NCI-H2029 (cell line): ENCODE measurements at places on chromosomes 3 and 15.

GRCh38 chr3:156665291-156665690, 9.1 kb upstream of the TIPARP start:
- DNase-seq, result no peak

GRCh38 chr3:58403513-58404109, 30.0 kb downstream of the PDHB start:
- no peak for DNase-seq

DNA sequence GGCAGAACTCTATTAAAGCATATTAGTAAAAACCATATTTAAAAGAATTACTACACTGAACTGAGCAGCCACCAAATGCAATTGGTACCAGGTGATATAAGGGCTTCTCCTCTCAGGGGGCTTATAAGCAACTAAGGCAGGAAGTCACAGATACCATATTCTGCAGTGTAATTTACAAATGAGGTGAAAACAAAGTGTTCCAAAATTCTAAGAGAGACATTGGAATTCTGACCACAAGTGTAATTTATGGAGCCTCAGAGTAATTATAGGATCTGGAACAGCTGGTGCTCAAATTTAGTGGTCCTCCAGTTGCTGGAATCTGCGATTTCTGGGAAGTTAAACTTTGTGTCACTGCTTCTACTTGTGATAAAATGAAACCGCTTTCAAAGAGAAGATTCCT, 3.1 kb upstream of the NR1I2 start:
- DNase-seq, result no peak

- DNase-seq, result no peak
Observed at GRCh38 chr3:177419904-177420601, 222.8 kb upstream of the TBL1XR1 start.

DNA sequence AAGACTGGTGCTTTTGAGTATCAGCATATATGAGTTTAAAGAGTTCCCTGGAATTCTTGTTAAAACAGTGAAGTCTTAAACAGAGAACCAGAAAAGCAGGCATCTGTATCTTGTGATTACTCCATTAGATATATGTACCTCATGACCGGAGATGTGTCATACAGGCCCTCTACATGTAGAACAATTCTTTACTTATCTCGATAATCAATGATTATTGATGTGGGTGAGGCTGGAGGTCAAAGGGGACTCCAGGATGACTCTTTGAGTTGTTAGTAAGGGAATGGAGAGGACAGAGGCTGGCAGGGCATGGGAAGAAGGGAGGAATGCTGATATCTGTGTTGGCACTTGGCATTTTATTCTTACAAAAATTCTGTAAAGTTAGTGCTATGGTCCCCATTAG, 155.7 kb downstream of the GAP43 start:
- DNase-seq, result no peak

DNA sequence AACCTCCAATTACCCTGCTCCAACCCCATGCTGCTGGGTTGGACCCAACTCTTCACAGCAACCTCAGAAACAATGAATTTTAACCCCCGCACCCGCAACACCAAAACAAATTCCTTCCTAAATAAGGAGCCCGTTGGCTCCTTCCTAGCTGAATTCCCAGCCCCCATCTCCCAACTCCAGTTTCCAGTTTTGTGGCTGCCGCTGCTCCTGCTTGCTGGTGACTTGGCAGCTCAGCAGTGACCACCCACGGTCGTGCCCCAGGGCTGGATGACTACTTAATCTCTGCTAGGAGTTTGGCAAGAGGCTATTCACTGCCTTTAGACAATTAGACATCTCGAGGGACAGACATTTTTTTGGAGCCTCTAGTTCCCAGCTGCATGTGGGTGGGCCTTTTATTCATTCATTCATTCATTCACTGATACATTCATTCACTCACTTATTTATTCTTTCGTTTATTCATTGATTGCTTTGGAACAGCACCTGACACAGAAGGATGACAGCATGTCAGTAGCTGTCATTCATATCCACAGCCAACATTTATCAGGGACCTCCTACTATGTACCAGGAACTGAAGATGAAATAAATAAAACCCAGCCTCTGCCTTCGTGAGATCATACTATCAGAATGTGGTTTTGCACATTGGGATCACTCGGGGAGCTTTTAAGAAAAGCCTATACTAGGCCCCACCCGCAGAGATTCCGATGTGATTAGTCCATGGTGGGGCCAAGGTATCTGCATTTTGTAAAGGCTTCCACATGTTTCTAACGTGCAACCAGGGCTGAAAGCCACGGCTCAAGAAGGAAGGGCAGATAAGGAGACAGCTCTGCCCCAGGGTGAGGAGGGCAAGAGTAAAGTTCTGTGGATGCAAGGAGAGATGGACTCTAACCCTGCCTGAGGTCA, 256.5 kb downstream of the SHQ1 start:
- DNase-seq, result no peak

DNA sequence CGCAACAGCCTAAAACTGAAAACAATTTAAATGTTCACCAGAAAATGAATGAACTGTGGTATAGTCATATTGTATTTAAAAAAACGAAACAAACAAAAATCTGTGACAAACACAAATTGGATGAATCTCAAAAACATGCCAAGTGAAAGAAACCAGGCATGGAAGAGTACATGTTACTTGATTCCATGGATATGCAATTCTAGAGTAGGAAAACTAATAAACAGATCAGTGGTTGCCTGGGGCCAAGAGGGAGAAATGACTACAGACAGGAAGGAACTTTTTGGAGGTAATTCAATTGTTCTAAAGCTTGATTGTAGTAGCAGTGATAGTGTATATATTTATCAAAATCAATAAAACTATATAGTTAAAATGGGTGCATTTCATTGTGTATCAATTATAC, 16.8 kb downstream of the UBE3A start:
- DNase-seq, result no peak

DNA sequence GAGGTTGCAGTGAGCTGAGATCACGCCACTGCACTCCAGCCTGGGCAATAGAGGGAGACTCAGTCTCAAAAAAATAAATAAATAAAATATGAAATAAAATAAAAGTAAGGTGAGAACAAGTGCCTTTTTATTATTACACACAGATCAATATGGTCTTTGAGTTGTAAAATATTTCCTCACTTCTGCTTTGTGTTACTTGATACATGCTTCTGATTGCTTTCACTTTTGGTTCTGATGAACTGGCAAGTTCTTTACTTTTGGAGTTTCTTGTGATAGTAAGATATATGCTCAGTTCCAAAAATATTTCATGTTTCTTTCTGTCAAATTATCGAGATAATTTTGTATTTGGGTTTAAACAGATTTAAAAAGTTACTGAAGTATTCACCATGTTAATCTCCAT, 16.6 kb upstream of the GYG1 start:
- DNase-seq, result no peak

GRCh38 chr3:131007782-131008181, 18.8 kb downstream of the ASTE1 start:
- DNase-seq, result no peak

DNA sequence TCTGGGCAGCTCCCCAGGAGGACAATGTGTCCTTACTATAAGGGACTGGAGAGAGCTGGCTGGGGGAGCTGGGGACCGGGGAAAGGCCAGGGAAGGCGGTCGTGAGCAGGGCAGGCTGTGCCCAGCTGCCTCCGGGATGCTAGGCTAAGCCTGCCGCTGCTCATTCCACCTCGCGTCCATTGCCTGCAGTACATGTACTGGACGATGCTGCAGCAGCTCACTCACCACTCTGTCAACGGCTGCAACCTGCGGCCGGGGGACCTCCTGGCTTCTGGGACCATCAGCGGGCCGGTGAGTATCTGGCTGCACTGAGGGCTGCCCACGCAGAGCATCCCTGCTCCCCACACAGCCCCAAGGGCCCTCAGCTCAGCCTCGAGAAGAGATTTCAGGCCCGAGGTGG, 27.1 kb downstream of the FAH start:
- DNase-seq, result no peak

DNA sequence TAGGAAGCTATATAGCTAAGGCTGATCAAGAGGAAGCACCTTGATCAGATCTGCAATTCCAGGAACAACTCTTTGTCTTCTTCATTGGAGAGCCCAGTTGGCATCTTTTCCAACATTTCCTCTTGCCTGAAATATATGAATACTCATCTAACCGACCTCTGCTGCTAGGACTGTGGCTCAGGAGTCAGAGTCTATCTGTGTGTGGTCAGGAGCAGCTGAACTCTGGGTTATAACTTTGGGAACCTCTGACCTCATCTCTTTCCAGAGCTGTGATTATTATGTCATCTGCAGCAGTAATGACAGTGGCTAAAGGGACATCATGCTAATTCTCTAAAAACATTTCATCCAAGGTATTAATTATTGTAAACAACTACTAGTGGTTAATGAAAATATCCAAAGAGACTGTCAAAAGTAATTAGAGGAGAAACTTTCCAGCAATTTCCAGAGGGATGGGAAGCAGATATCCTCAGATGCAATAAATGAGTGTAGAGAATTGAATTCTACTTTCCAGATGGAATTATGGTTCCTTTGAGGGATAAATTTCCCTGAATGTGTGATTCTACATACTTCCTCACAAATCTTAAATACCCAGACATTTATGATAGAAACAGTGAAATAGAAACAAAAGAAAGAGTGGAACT, 11.5 kb upstream of the SPINK8 start:
- no peak for DNase-seq

DNA sequence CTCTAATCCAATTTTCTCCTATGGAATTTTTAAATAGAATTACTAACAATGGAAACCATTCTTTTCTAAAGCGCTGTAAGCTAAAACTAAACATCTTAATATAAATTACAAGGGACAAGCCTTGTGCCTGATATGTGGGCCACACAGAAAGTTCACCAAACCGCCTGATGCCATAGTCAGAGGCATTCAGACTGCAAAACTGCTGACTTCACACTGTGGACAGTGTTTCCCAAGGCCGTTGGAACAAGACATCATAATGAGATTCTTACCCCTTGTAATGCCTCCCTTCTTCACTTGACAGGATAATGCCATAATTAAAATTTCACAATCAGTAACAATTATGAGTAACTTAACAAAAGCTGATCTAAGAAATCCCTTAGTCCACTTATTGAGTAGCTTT, 14.9 kb downstream of the SH3GL3 start:
- no peak for DNase-seq
